GM12892 (cell line): ENCODE measurements at places on chromosomes 6 and 20.

GRCh38 chr6:35173044-35173426 lies 31.9 kb upstream of the TCP11 start:
- DNase-seq = no peak

DNA sequence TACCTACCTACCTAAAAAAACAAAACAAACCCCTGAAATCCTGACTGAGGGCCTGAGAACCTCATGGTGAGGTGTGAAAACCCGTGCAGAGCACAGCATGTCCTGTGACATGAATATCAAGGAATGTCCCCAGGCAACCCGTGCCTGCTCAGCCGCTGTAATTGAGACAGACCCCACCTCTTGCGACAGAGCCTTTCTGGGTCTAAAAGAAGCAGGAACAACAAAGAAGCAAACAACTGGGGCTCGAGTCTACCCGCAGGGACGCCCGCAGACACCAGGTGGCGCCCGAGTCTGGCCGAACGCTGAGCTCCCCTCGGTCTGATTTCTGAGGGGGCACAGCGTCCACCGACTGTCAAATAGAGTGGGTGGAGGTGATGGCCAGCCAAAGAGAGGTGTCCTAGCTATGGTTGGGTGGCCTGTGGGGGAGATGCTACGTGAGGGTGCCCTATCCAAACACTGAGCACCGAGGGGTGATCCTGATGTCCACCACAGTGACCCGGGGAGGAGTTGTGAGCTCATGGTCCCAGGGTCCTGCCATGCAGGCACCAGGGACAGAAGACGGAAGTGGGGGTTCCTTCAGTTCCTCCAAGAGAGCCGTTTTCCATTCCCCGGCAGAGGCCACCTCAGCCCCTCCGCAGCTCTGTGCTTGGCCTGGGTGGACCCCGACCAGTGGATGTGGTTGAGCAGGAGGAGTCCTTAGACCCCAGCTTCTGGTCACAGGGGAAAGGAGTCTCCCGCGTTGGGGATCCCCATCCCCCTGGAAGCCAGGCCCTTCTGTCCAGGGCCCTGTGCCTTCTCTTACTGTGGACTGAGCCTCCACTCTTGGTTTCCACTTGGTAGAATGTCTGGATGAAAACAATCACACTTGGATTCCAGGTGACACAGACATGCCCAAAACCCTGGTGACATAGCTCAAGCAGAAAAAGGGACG lies 268.2 kb downstream of the CDC5L start:
- DNase-seq = peak; percentile 53

DNA sequence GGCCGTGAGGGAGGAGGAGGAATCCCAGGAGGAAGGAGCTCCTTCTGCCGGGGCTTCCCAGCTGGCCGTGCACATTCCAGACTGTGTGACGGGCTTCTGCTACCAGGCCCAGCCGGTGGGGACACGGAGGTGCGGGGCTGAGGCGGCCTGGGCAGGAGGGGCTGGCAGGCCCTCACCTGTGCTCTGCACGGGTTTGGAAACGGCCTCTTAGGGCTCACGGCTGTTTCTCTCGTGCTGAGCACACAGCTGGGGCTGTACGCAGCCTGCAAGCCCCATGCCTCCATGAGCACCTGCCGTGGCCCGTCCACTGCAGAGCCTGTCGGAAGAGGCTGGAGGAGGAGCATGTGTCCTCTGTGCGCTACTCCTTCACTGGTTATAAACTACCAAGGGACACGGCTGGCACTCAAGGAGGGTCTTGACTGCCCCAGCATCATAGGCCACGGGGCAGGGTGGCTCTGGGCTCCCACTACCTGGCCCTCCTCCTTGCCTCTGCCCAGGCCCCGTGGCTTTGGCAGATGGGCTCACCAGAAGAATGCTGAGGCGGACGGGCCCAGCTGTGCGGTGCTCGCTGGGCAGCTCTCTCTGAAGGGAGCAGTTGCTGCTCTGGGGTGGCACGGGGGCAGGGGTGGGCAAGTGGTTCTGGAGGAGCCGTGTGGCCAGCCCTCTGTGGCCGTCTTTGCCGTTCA lies 15.8 kb downstream of the NPEPL1 start:
- no peak for DNase-seq

GRCh38 chr6:148769304-148769968 lies 22.6 kb downstream of the UST start:
- no peak for DNase-seq

DNA sequence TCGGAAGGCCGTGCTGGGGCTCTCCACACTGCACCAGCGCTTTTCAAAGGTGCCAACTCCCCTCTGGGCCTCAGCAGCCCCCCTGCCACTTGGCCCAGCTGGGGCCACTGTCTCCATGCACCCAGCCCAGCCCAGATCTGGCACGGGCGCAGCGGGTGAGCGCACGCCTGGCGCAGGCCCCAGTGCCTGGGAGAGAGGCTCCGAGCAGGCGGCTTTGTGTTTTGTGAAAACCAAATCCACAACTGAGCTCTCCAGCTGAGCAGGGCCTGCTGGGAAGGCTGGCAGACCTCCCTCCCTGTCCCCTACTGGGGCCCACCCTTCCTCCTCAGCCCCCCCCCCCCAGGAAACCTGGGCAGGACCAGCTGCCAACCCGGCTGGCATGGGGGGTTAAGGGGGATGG lies 17.0 kb downstream of the MDGA1 start:
- DNase-seq = no peak

DNA sequence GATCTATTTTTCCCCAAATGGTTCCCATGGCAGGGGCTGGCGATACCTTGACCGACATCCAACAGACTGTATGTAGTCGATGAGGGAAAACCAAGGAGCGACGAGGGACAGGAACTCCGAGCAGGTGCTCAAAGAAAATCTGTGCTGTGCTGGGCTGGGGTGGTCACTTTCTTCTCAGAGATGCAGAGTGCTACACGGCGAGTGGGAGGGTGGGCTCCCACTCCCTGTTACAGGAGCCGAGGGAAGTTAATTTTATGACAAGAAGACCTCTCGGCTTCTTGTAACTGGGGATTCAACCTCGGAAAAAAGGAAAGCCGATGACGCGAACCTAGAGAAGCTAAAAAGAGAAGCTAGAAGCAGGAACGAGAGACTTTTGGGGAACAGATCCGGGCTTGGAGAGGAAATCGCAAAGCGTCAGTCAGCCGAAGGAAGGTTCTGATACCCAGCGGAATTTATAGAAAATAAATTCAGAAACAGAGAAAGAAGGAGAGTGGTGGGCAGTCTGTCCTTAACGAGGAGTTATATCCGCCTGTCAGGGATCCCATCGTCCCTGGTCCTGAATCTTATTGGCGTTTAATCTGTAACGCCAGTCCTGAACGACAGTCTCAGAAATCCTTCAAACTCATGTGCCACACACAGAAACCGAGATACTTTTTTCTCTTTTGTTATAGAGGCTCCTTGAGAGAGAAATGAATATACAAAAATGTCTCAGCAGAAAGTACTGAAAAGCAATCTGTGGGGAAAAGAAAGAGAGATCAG lies 84.6 kb upstream of the ZNF322 start:
- no peak for DNase-seq

GRCh38 chr6:114445846-114446245 lies 103.0 kb upstream of the HS3ST5 start:
- no peak for DNase-seq

DNA sequence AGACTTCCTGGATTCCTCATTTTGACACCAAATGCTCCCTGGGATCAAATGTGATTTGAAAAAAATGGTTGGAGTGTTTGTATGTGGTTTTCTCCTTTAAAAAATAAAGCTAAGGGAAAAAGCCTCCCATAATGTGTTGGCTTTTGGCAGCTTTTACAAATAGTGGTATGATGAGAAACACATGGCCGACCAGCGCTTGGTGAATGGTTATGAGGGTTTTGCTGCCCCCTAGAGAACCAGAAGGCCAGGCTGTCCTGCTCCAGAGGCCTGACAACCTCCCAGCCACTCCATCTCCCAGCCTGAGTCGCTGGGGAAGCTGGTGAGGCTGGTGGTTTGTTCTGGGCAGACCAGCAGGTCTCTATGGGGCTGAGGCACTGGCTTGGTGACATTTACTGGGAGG lies 69.3 kb downstream of the CLIC5 start:
- DNase-seq = no peak

DNA sequence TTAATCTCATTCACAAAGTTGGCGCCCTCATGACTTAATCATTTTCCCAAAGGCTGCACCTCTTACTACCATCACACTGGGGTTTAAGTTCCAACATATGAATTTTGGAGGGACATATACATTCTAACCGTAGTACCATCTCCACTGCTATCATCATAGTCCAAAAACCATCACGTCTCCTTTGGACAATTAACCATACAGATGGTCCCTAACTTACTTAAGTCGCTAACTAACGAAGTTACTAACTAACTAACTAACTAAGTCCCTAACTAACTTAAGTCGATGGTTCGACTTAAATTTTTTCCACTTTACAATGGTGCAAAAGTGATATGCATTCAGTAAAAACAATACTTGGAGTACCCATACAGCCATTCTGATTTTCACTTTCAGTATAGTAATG lies 24.0 kb upstream of the TBC1D22B start:
- DNase-seq = no peak

- DNase-seq = no peak
Observed at GRCh38 chr6:112883095-112883494, 536.0 kb downstream of the RFPL4B start.

DNA sequence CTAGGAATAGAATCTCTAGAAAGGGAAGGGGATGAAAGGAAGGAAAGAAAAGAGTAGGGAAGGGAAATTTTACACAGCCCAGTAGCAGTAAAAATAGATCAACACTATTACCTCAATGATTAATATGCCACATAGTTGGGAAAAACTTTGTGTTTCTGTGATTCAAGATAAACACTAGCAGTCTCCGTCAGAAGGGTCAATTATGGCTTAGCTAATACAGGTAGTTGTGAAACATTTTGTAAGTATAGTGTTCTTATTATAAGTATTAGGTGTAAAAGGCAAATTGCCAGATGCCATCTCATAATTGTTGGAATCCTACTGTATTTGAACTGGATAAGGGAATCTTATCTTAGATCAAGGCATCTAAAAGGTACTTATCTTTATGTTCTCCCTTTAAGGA lies 165.7 kb downstream of the MTFR2 start:
- DNase-seq = no peak

- DNase-seq = no peak
Observed at GRCh38 chr6:5684320-5685053, 322.2 kb downstream of the NRN1 start.

DNA sequence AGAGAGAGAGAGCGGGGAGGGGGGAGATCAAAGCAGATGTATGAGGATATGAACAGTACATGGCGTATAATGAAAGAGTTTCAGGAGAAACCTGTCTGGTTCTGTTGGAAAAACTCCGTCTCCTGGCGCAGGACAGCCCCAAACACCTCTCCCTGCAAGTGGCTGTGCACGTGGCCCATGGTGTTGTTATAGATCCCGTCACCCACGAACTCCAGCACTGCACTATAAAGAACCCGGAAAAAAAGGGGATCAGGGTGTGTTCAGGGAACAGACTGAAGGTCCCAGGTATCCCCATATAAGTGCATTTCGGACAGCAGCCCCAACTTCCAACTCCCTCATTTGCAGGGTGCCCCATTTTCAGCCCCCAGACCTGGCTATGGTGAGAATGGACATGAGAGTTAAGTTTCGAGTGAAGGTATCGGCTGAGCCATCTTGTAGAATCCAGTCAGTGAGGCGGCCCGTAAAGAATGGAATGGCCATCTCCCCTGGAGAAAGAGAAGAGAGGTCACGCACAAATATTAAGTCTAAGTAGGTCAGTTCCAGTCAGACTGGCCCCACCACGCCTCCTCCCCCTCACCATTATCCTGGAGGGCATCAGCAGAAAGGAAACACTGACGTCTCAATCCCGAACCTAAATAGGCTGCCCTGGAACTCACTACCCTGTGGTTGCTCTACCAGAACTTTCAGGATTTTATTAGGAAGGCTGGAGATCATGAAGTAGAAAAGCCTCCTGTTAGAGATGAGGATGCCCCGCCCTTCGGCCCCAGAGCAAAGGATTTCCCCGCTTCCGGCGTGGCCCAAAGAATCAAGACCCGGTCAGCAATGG lies 1.3 kb downstream of the TAP1 start:
- no peak for DNase-seq

DNA sequence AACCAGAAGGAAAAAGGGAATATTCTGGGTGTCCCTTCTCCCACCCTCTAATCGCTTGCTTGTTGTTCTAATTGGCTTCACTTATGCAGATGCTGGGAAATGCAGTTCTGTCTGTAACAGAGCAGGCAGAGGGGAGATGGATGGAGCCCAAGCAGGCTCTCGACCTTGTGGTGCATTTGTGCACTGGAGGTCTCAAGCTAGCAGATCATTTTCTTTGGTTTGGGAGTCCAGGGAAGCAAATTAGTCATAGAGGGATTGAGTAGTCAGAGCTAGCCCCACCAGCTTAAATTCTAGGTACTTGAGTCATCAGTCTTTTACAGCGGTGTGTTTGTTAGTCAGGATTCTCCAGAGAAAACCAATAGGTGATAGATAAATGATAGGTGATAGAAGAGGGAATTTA lies 234.7 kb upstream of the ECI2 start:
- no peak for DNase-seq

- no peak for DNase-seq
Observed at GRCh38 chr6:155235087-155235486, 28.7 kb upstream of the CLDN20 start.

- DNase-seq = no peak
Observed at GRCh38 chr6:136186363-136186762, 63.7 kb downstream of the MTFR2 start.

DNA sequence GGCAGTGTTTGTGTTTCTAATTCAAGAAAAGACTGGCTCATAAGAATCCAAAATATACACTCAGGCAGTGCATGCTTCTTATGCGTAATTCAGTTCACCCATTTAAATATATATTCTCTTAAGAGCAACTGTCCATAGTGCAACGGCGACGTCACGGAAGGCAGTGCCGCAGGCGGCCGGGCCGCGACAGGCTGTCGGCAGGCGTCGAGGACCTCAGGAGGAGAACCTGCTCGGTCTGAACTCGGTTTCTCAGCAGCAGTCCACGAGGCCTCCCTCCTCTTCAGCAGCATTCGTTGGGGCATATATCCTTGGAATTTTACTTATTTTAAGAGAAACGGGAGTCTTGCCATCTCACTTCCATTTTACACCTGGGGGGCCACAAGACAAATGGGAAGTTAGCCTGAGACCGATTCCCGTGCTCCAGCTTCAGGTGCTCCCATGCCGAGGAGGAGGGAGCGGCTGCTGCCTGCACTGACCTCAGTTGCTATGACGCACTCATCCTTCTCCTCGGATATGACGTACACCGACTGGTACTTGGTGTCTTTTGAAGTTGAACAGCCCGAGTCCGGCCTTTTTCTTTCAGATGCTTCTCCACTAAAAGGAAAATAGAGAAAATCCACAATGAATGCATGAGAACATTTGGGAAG lies 8.2 kb downstream of the DLL1 start:
- DNase-seq = no peak

GRCh38 chr20:38034108-38034649 lies 633 bp downstream of the RPRD1B start:
- no peak for DNase-seq

GRCh38 chr6:67210450-67210849 lies 1424.6 kb upstream of the ADGRB3 start:
- no peak for DNase-seq

- DNase-seq = no peak
Observed at GRCh38 chr20:21090111-21090618, 16.0 kb downstream of the LINC00237 start.

DNA sequence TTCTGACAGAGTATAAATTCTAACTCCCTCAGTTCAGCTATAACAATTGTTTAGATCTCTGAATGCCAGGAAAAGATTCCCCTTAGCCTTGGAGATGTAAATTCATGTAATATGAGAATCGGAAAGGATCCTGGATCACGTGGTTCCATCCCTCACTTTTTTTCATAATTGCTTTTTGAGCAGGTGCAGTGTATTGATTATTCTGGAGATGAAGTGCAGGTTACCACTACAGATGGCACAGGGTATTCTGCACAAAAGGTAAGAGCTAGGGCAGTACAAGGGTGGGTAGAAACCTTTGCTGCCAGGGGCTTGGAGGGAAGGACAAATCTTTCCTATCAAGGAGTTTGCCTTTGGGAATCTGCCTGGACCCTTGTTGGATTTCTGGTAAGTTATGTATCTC lies 52.7 kb downstream of the KDM1B start:
- no peak for DNase-seq
